Islet precursor cell (in vitro differentiated cells): ENCODE measurements at places on chromosomes 7 and 10.

- no peak for DNase-seq
Observed at GRCh38 chr7:87083865-87084519, 24.5 kb upstream of the ELAPOR2 start.

- no peak for DNase-seq
Observed at GRCh38 chr7:68694656-68695055, 903.6 kb upstream of the AUTS2 start.

DNA sequence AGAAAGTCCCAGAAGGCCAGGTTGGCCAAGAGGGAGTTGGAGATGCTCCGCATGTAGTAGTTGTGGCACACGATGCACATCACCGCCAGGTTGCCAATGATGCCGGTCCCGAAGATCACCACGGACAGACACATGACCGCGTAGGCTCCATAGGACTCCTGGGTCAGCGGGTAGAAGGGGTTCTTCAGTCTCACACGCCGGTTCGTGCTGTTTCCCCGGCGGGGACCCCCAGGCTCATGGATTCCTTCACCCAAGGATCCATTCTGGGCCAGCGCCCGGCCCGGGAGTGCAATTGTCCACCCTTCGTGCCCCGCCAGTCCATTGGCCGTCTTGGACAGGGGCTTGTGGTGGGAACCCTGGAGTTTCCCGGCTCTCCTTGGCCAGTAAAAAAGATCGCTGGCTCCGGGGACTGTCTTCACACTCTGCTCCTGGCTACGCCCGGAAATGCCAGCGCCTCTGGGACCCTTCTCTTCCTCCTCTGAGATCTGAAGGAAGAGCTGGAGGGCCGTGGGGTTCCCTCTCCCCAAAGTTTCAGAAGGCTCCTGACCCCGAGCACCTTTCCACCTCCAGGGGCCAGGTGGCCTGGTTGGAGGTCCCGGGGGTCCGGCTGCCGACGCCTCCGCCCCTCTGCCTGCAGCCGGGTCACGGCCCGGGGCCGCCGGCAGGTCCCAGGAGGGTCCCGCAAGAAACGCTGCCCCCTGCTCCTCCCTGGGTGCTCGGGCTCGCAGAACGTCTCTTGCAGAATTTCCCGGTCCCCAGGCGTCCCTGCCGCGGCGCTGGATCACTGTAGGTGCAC, 1.3 kb downstream of the GPR37 start:
- DNase-seq = peak; percentile 66

GRCh38 chr7:2100278-2101208, 132.2 kb downstream of the MAD1L1 start:
- no peak for DNase-seq

- DNase-seq = no peak
Observed at GRCh38 chr10:86876748-86877147, 80.7 kb downstream of the MMRN2 start.

DNA sequence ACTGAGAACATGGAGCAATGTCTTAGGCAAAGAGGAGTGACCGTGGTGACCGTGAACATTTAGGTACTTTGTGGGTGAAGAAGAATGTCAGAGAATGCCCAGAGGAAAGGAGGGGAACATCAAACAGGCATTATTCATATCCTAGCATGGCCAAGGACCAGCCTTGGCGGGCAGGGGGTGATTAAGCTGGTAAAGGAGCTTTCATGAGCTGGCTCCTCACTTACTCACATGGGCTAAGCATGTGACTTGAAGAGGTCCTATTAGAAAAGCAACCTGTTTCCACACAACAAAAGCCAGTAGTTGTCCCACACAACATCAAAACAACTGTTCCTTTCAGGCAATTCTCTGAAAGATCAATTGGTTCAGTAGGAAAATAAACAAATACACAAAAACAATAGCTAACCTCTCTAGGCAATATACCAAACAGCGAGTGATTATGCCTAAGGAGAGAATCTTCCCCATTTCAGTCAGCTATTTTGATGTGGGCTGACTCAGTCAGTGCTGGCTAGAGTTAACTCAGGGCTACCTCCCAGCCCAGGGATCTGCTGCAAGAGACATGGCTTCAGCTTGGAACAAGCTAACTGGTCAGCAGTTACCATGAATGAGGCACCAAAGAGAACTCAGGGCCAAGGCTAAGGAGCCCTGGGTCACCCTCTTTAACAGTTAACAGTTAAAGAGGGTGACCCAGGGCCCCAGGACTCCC, 283.5 kb downstream of the ARHGAP12 start:
- no peak for DNase-seq

GRCh38 chr10:91634898-91635297, 2.0 kb upstream of the PPP1R3C start:
- DNase-seq = no peak

GRCh38 chr7:14368285-14368684, 378.8 kb upstream of the ETV1 start:
- DNase-seq = no peak

- DNase-seq = no peak
Observed at GRCh38 chr10:85098835-85099521, 770.6 kb downstream of the CCSER2 start.

DNA sequence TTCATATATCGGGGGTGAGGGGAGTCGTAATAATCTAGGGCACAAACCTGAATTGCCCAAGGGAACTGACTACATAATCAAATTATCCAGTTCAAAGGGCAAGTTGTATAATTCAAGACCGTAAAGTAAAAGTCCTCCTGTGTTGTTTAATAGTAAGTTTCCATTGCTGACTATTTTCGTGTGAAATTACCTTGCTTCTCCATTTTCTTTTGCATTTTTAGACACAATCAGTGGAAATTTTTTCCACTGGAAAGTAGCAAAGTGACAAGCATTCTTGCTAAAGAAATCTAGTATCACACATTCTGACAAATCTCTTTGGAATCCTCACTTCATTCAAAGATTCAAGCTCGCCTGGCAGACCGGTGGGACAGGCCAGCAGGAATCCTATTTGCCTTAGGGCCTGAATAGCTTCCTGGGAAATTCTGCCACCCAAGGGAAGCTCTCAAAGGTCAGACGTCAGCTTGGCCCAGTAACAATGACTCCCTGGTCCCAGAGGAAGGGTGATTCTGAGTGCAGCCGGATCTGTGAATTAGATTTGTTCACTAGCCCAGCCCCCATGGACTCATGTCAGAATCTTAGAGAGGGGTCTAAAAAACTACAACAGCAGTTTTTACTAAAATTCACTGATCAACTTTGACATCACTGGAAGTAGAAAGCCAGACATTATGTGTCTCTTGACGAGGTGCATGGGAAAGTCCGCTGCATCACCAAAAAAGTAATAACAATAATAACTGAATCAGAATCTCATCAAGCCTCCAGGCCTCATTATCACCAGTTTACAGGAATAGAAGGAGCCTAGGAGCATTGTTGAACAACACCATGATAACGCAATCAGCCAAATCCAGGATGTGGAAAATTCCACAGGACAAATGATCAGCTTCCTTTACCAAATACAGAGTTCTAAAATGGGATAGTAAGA, 161.0 kb downstream of the SKIDA1 start:
- peak; percentile 98 for DNase-seq

DNA sequence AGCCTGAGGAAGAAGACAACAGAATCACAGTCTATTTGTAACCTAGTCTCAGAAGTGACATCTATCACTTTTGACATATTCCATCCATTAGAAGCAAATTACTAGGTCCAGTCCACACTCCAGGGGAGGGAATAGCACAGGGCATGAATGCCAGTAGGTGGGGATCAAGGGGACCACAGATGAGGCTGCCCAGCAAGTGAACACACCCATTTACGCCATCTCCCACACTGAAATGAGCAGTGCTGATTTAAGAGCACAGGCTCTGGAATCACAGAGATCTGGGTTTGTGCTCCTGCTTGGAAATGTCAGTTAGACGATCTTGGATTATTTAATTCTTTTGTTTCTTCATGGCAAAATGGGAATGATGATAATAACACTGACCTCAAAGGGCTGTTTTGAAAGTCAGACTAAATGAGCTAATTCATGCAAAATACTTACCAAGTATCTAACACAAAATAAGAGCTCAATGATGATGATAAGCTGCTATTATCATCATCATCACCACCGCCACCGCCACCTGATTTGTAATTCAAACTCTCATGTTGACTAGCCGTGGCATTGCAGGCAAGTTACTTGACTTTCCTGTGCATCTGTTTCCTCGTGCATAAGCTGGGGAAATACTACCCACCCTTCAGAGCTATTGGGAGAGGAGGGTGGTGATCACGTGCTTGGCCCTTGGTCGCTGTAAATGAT, 138.9 kb upstream of the KLF14 start:
- DNase-seq = no peak

DNA sequence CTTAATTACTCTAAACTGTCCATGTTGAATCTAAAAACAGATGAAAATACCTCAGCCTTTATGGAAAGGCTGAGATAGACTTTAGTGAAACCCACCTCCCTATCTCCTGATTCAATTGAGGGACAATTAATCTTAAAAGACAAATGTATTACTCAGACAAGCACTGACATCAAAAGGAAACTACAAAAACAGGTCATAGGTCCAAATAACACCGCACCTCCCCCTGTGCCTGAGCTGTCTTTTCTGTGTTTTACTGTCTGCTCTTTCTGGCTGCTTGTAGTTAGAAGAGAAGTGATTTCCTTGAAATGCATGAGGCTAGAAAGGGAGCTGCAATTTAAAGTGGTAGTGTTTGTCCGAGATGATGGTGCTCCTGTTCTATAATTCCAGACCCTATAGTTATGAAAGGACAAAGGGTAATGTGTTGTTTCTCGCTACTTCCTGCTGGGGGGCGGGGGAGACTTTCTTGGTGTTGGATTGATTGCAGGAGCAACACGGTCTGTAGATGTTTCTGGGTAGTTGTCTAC, 16.0 kb downstream of the AKR1C8 start:
- DNase-seq = no peak

DNA sequence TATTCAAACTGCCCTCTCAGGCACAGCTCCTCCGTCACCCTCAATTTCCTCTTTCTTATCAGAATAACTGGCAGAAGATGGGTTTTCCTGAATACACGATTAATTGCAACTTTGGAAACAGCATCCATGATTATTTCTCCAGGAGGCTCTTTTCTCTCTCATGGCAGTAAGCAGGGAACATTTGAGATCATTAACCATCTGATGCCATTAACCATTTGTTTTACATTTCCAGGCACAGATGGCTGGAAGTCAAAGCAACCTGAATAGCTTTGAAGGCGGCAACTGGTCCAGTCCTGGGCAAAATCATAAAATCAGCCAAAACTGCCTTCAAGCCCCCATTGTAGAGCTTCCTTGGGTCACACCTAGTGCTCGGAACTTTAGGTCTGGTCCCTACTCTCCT, 289.5 kb upstream of the AOAH start:
- no peak for DNase-seq

- no peak for DNase-seq
Observed at GRCh38 chr7:122970740-122971725, 24.5 kb downstream of the TAS2R16 start.

DNA sequence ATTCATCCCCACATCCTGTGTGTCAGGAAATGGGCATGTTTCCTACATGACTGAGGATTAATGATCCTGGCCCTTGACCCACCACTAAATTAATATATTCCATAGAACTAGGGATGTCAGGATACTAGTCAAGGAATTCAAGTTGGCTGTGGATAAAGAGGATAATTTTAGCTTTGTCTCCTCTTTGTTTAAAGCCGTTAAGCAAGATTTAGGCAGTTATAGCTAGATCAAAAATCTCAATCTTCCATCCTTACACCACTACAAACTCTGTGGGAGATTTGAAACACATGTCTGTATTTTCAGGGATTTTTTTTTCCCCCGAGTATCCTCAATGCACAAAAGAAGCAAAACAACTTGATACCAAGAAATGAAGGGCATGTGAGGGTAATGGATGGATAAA, 417.1 kb downstream of the MAGI2 start:
- no peak for DNase-seq

DNA sequence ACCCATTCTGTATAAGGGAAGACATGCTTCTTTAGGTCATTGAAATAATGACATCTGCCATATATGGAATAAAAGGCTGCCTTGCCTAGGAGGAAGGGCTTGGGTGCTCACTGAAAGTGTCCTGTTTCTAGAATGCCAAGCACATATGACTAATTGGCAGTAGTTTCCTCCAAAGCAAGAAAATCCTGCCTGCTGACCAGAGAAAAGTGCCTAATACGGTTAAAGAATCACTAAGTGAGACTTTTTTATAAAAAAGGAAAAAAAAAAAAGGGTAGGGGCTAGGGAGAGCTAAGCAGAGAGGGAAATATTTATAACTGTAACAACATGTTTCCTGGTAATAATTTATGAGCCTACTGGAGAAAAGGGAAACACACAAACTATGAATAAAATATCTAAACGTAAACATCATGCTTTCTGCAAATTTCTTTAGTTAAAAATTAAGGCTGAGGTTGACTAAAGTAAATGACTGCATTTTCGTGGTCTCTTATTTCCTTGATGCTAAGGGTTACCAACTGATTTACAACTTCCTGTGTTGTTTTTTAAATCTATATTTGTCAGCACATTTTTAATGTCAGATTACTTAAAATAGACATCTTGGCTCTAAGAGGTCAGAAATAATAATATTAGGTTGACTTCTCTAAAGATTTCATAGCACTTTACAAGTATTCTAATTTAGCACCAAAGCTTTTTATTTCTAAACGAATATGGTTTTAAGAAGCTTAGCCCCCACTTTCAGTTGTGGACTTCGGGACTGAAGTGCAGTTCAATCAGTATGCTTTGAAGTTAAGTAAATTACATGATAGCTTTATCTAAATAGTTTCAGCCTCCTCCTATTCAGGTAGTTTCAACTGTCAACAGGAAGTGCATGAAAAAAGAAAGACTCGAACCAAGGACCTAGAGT, 89.6 kb downstream of the CABCOCO1 start:
- DNase-seq = no peak

DNA sequence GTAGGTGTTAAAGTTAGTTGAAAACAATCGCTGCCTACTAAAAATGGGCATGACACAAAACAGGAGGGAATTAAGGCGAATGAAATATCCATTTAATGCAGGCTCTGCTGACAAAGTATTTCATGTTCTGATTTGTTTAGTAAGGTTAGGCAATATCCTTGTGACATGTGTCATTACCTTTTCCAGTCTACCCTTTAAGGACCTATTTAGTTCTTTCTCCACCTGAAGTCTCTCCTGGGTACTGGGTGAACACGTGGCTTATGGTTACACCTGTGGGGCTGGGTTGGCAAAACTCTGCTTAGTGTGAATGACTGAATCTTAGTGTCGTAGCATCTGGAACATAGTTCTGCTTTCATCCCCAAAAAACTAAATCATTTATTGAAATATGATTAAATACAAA, 313.5 kb downstream of the CCDC3 start:
- no peak for DNase-seq

GRCh38 chr10:8331387-8331786, 276.9 kb downstream of the GATA3 start:
- DNase-seq = no peak
